Activated T-helper 1 cell treated with Interleukin-2 at 50 U/mL for 16 hours (primary cell): ENCODE measurements at places on chromosomes 3 and 15.
A peak's percentile ranks its signal among the peaks of the same experiment; 100 is the strongest.

- DNase-seq, result no peak
Measured at GRCh38 chr3:4467522-4467867, 426 bp upstream of the SUMF1 start.

DNA sequence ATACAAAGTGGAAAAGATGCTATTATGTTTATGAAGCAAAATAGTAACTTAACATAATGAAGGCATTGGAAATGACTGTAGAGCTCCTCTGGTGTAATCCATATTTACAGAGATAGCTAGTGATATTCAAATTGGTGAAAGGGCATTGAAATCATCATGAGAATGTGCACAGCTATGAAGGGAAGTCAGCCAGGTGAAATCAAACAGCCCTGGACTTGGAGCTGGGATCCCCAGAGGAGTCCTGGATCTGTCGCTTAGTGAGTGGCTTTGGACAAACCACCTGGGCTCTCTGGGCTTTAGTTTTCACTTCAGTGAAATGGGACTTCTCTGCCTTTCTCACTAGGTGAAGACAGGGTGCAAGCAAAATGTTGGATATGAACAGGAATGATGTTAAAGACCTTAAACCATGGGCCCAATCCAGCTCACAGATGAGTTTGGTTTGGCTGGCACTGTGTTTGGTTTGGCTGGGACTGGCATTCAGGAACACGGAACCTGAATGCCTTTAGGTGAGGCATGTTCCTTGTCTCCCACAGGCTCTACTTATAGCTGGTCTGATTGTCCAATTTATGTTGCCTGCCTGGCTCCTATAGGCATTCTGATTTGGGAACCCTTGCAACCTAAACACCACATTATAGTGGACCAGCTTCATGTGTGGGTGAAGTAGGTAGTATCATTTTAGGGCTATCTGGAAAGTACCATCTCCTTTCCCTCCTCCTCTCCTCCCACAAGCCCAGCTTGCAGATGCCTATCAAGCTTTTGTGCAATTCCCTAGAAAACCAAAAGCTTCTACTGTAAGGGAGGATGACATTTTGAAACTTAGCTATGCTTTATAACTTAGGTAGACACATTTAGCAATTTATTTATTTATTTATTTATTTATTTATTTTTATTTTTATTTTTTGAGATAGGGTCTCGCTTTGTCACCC is 110.6 kb upstream of the TNFAIP8L3 start:
- DNase-seq, result no peak

DNA sequence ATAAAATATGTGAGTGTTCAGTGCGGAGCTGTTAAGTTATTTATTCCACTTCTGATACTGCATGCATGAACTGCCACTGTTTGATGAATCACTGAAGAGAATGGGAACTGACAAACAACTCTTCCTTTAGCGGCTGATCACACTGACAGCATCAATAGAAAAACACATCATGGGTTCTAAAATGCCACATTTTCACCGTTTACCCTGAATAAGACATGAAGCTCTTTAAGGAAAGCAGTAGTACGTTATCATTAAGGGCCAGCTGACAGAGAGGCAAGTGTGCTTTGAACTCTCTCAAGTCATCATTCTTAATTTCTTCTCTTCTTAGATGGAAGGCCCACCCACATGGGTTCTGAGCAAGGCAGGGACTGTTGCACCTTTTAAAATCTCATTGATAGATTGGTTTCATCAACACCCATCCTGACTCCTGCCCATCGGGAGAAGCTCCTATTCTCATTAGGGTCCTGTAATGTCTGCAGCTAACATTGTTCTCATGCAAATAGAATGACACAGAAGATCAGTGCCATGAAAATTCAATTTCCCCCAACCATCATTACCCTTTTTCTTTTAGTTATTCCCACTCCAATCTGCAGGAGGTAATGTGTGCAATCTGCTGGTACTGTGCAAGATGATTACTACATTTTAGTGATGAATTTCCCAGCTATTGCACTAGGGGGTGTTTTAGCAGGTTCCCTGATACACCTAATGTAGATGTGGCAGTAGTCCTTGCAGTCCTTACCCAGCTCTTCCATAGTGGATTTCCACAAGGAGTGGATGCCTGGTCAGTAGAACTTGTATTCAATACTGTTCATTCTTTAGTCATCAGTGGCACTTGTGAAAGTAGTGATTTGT is 119.1 kb downstream of the ROBO2 start:
- DNase-seq, result no peak

DNA sequence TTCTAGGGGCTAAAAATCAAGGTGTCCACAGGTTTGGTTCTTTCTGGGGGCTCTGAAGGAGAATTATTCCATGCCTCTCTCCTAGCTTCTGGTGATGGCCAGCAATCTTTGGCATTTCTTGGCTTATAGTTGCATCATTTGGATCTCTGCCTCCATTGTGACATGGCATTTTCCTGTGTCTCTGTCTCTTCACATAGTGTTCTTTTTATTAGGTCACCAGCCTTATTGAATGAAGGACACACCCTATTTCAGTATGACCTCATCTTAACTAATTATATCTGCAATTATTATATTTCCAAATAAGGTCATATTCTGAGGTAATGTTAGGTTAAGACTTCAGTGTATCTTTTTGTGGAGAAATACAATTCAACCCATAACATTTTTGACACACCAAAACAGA is 3.2 kb upstream of the GBE1 start:
- DNase-seq, result no peak

DNA sequence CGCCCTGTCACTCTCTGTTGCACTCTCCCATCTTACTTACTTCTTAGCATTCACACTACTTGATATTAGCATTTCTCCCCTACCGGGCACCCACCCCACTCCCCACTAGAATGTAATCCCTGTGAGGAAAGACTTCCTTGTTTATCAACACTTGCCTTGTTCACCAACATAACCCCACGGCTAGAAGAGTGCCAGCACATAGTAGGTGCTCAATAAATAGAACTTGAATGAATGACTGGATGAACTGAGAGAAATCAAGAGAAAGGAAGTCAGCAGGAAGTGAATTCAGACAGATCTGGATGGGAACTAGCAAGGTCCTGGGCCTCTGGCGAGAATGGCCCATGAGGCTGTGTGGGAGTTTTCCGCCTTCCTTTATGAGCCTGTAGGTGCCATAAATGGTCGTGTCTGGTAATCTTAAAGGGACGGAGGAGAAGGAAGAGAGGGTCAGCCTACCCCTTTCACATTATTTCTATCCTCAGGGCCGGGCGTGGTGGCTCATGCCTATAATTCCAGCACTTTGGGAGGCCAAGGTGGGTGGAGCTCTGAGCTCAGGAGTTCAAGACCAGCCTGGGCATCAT is 42.4 kb upstream of the HERC1 start:
- no peak for DNase-seq

- peak; percentile 21 for DNase-seq
Measured at GRCh38 chr15:52527911-52528563, 643 bp downstream of the MYO5A start.

GRCh38 chr3:171556148-171556547 is 95.9 kb upstream of the TNIK start:
- no peak for DNase-seq

- no peak for DNase-seq
Measured at GRCh38 chr3:4600493-4600892, 107.3 kb downstream of the ITPR1 start.

- no peak for DNase-seq
Measured at GRCh38 chr15:51356983-51357382, 15.5 kb downstream of the GLDN start.

- DNase-seq, result peak; percentile 48
Measured at GRCh38 chr15:67134067-67134838, 68.9 kb downstream of the SMAD3 start.

DNA sequence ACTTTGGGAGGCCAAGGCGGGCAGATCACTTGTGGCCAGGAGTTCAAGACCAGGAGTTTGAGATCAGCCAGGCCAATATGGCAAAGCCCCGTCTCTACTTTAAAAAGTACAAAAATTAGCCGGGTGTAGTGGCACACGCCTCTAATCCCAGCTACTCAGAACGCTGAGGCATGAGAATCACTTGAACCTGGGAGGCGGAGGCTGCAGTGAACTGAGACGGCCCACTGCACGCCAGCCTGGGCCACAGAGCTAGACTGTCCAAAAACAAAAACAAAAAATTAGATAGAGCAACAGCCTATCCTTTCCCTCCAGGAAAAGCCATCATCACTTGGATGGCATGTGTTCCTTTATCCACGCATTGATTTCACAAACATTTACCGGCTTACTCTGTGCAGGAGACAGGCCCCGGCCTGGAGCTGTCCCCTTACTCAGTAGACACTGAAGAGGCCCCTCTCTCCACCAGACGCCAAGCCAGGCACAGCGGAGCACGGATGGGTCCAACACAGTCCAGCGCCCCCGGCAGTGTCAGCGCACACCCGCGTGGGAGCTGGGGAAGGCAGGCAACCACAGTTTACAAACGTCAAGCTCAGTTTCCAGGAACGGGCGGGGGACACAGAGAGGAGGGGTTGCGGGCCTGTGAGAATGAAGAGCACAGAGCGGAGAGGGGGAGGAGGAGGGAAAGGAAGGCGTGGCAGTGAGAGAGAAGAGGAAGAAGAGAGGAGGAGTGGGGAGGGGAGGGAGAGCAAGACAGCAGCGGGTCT is 3.1 kb downstream of the GP5 start:
- peak; percentile 30 for DNase-seq

- no peak for DNase-seq
Measured at GRCh38 chr3:156837115-156837514, 11.0 kb downstream of the LEKR1 start.

- no peak for DNase-seq
Measured at GRCh38 chr3:58617338-58617761, 40.2 kb upstream of the FAM107A start.

GRCh38 chr3:10474275-10474646 is 31.1 kb downstream of the ATP2B2 start:
- DNase-seq, result no peak

GRCh38 chr3:73257186-73257585 is 195.7 kb downstream of the EBLN2 start:
- no peak for DNase-seq
